Caco-2 (cell line): ENCODE measurements at places on chromosomes 11 and 22.

DNA sequence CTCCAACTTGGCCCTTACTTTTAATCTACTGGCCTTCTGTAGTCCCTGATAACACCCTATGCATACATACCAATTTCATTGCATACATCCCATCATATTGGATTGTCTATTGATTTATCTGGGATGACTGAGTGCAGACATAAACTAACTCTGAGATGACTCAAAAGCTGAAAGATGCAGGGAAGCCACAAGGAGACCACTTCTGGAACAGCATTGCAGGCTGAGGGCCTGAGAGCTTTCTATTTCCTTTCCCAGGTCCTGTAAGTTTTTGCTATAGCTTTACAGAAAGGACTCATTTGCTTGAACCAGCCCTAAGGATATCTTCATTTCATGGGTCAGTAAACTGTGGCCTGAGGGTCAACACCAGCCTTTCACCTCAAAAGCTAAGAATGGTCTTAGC, 15.1 kb upstream of the SPON1 start:
- DNase-seq = no peak
- H3K36me3 ChIP-seq = no peaks in the 10 kb centered on the region
- H3K4me1 ChIP-seq = no peaks in the 10 kb centered on the region
- no peak overlapping the region for H3K27ac ChIP-seq
- H3K4me3 ChIP-seq = no peak overlapping the region
- no peaks in the 10 kb centered on the region for H3K27me3 ChIP-seq

DNA sequence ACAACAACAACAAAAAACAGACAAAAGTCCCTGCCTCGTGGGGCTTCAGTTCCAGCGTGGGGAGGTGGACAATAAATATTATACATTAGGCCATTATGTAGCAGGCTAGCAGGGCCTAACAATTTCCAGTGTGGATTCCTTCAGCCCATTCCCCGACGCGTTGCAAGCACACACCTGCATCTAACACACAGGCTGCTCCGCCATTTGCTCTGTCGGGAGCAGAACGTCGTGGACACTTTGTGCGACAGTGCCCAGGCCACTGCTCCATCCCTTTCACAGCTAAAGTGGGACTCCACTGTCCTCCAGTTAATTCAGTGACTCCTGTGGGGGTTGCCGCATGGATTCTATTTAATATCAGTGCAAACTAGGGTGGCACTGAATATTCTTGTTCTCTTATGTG, 10.9 kb upstream of the FGF3 start:
- no peak overlapping the region for H3K4me3 ChIP-seq
- H3K36me3 ChIP-seq = no peaks in the 10 kb centered on the region
- DNase-seq = no peak
- peaks cover 17% of the 10 kb centered on the region for H3K4me1 ChIP-seq
- H3K27ac ChIP-seq = no peak overlapping the region

DNA sequence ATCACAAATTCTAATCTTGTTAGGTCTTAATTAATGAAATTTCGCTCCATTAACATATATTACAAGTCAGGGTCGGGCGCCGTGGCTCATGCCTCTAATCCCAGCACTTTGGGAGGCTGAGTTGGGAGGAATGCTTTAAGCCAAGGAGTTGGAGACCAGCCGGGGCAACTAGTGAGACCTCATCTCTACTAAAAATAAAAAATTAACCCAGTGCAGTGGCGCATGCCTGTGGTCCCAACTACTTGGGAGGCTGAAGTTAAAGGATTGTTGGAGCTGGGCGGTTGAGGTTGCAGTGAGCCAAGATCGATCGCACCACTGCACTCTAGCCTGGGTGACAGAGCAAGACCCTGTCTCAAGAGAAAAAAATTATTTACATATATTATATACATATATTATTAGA, 1.9 kb downstream of the TMA7B start:
- H3K4me3 ChIP-seq = no peak overlapping the region
- DNase-seq = no peak
- H3K4me1 ChIP-seq = peaks cover 8% of the 10 kb centered on the region; the same call in 1 of the 2 replicates
- H3K27me3 ChIP-seq = no peaks in the 10 kb centered on the region; the same call in 1 of the 2 replicates

DNA sequence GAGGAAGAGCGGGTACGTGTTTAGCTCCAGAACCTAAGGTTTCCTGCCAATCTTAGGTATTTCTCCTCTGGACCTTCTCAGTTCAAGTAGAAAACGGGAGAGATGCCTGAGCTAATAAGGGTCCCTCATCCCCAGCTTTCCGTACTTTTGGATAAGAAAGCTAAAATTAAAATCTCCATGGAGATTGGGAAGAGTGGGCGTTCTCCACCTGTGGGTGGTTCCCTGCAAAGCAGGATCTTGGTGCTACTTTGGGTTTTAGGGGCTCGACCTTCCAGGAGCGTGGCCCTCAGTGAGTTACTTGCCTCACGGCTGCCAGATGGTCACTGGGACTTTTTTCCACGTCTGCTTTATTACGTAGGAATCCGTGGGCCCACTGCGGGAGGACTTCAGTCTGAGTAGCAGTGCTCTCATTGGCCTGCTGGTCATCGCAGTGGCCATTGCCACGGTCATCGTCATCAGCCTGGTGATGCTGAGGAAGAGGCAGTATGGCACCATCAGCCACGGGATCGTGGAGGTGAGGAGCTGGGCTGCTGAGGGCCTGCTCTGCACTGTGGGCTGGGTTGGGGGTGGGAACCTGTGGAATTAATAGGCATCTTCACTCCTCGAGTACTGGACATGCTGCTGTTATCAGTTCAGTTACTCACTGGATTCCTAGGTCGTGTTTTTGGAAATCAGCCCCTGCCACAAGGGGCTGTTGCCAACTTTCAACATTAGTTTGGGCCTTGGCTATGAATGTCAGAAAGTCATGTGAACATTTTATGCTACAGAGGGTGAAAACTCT, 17.8 kb upstream of the ST14 start:
- no peak overlapping the region for H3K4me3 ChIP-seq
- H3K4me1 ChIP-seq = peaks cover 48% of the 10 kb centered on the region
- H3K27ac ChIP-seq = no peak overlapping the region
- peak; percentile 43 for DNase-seq

DNA sequence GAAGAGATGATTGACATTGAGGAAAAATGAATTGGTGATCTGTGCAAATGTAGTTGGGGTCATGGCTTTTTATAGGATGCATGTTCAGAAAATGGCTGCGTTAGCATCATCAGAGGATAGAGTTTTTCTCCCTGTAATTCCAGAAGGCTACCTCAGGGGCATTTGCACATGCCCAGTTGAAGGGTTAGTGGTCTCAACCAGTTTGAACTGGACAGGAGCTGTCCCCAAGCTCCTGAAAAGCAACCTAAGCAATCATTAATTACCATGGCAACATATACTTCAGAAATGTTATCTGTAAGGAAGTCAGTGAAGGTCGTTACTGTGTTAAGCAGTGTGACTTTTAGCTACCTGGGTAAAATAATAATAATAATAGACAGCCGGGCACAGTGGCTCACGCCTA, 29.3 kb downstream of the TUG1 start:
- no peak overlapping the region for H3K27ac ChIP-seq
- no peaks in the 10 kb centered on the region for H3K27me3 ChIP-seq
- H3K4me3 ChIP-seq = no peak overlapping the region
- H3K4me1 ChIP-seq = no peaks in the 10 kb centered on the region

- no peak for DNase-seq
- H3K27me3 ChIP-seq = no peaks in the 10 kb centered on the region
- H3K27ac ChIP-seq = peak overlapping the region; percentile 73
- H3K4me3 ChIP-seq = no peak overlapping the region
- peaks cover 57% of the 10 kb centered on the region for H3K4me1 ChIP-seq
Observed at GRCh38 chr11:7613394-7613720, 59.9 kb downstream of the CYB5R2 start.

- peak; percentile 92 for DNase-seq
- no peaks in the 10 kb centered on the region for H3K36me3 ChIP-seq
- H3K4me1 ChIP-seq = peaks cover 19% of the 10 kb centered on the region
- no peaks in the 10 kb centered on the region for H3K27me3 ChIP-seq
- no peak overlapping the region for H3K4me3 ChIP-seq
- peak overlapping the region; percentile 61 for H3K27ac ChIP-seq
Observed at GRCh38 chr11:119863851-119864601, 135.0 kb upstream of the NECTIN1 start.

DNA sequence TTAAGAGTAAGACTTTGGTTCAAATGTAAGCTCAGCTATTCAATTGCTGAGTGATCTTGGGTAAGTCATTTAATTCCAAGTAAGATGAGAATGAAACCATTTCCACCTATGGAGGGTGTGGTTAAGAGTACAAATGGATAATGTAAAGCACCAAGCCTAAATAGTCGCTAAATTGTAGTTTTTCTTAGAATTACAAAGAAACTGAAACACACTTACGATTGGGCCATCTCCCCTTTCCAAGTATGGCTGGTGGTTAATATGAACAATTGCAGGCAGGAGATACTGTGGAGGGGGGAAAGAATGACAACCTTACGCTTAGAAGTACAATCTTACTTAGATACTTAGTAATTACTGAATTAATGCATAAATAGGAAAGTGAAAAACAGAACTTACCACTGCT, 8.2 kb downstream of the DDX17 start:
- H3K4me1 ChIP-seq = peaks cover 4% of the 10 kb centered on the region
- H3K36me3 ChIP-seq = 0 out of 2 replicates have a peak, but pooled peaks cover 1% of the 10 kb centered on the region
- H3K27me3 ChIP-seq = no peaks in the 10 kb centered on the region
- DNase-seq = no peak
- no peak overlapping the region for H3K4me3 ChIP-seq

DNA sequence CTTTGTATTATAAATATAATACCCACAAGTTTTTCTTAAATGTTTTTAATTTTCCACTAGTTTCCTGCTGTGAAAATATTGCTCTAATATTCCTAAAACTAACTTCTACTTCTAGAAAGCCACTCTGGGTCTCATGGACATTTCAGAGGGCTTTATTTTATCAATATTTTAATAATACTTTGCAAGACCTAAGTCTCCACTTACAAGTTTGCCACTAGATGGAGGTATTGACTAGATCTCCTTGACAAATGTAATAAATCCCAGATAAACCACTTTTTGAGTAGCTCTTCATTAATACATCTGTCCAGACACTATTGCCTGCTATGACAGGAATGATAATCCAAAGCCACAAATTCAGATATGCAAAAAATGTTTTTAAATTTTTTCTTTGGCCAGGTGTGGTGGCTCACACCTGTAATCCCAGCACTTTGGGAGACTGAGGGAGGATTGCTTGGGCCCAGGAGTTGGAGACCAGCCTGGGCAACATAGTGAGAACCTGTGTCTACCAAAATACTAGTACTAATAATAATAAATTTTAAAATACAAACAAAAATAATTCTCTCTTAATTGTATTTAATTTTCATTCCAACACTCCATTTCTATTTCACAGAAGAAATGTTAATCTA, 3.5 kb upstream of the ACAT1 start:
- DNase-seq = peak; percentile 32
- H3K4me1 ChIP-seq = peaks cover 7% of the 10 kb centered on the region; the same call in 1 of the 2 replicates
- H3K27me3 ChIP-seq = no peaks in the 10 kb centered on the region
- no peaks in the 10 kb centered on the region for H3K36me3 ChIP-seq
- H3K27ac ChIP-seq = no peak overlapping the region

- peak overlapping the region; percentile 79 for H3K4me3 ChIP-seq
- 0 out of 2 replicates have a peak, but pooled peaks cover 6% of the 10 kb centered on the region for H3K4me1 ChIP-seq
- DNase-seq = no peak
- H3K27me3 ChIP-seq = no peaks in the 10 kb centered on the region
- no peaks in the 10 kb centered on the region; the same call in 1 of the 2 replicates for H3K36me3 ChIP-seq
Observed at GRCh38 chr22:21866833-21867527, 465 bp downstream of the MAPK1 start.

DNA sequence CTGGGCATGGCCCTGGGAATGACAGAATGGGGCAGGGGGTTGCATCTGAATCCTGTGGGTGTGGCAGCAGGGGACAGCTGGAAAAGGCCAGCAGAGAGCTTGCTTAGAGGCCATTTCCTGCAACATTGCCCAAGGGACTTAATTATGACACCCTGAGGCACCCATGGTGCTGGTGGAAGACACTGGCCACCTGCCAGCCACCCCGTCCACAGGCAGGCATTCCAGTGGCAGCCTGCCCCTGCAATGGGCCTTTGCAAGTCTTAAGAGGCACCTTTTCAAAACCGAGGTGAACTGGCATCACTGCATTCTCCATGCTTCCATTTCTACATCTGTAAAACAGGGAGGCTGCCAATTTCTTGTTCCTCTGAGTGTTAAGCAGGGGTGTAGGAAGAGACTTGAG, 21.6 kb upstream of the SUSD2 start:
- no peak overlapping the region for H3K27ac ChIP-seq
- no peak overlapping the region for H3K4me3 ChIP-seq
- no peaks in the 10 kb centered on the region for H3K4me1 ChIP-seq
- DNase-seq = no peak

DNA sequence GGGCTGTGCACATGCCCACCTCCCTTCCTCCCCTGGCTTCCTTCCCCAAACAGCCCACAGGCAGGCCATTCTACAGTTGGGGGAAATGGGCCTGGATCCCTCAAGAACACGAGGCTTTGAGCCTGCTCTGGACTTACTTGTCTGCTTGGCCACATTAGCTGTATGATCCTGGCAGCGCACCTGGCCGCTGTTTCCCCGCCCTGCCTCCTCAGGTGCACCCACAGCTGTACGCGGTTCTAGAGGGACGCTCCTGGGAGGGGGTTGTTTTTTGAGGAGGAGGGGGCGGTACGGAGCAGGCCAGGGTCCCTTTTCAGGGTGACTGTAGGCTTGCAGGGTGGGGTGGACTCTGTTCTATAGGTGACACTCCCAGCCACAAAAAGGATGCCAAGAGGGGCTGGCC, 11.5 kb upstream of the SUN2 start:
- no peak overlapping the region for H3K27ac ChIP-seq
- no peaks in the 10 kb centered on the region for H3K4me1 ChIP-seq
- no peak overlapping the region for H3K4me3 ChIP-seq

DNA sequence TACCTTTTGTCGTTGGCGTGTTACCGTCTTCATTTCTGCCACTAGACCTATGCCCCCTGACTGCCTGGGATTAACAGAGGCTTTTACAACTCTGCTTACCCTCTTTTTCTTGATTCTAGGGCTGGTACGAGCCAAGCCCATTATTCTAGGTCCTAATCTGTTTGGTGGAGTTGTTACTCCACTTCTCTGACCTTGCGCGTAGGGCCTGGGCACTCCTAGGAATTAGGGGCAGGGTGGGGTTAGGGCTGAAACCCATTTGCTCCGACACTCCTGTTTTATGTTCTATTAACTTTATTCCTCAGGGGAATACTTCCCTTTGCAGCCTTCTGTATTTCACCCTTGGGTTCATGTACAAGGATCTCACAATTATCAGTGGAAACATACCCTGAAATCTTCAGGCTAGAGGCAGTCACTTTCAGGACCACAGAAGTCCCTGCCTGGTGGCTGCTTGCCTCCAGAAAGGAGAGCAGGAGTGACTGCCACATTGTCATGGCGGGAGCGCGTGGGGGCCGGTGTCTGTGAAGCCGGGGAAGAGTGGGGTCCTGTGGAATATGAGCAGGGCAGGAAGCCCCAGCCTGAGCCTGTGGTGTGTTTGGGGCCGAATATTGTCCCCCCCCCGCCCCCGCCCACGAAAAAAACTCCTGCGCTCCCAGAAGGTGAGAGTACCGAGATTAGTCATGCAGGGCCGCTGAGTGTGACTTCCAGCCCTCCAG, 731 bp upstream of the SLC37A2 start:
- peak overlapping the region; percentile 56 for H3K4me3 ChIP-seq
- peaks cover 21% of the 10 kb centered on the region for H3K4me1 ChIP-seq
- no peaks in the 10 kb centered on the region for H3K27me3 ChIP-seq
- H3K36me3 ChIP-seq = no peaks in the 10 kb centered on the region
- H3K27ac ChIP-seq = peak overlapping the region; percentile 39

DNA sequence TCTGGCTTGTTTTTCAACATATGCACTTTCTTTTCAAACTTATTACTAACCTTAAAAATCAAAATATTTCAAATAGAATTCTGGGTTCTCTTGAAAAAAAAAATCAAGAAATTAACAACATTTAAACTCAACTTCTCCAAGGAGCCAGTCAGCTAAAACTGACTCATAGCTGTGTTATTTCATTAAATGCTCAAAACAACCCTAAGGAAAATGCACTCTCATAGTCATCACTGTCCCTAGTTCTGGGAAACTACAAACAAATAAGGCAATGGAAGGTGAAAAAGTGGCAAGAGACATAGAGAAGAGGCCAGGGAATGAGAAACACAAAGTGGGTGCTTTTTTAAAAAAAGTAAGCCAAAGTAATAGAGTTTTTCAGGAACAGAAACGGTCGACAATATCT, 4.1 kb upstream of the ARHGAP20 start:
- no peak overlapping the region for H3K27ac ChIP-seq
- DNase-seq = no peak
- peaks cover 29% of the 10 kb centered on the region for H3K4me1 ChIP-seq
